Fibroblast of mammary gland (primary cell): ENCODE measurements at places on chromosomes 2 and 18.
A peak's percentile ranks its signal among the peaks of the same experiment; 100 is the strongest.

DNA sequence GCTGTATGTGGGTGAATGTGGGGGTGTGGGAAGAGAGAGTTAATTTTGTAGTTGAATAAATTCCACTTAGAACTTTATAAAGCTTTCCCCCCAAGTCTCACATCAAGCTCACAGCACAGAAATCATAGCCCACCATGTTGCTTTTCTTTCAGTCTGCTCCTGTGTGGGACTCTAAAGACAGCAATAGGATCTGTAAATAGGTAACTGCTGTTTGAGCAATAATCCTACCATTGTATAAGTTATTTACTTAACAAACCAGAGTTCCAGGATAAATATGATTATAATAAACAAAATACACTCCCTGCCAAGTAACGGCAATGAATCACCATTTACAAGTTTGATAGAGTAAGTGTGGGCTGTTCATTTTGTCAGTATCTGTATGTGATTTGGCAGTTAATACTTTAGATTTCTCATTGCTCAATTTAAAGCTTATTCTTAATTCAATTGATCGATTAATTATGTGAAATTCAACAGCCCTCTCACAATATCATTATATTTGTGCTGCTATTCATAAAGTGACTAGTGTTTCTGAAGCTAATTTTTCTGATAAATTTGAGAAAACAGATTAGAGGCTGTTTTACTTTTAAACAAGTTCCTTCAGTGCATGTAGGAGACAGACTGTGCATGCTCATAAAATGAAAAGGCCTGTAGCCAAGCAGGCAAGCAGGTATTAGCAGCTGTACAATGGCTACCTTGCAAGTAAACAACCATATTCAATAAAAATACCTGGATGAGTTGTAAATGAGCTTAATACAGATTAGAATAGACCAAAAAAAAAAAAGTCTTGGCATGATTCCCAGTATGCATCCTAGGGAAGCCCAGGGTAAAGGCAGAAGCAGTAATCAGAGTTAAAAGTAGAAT is 142.7 kb downstream of the PDE11A start:
- no peak for DNase-seq

DNA sequence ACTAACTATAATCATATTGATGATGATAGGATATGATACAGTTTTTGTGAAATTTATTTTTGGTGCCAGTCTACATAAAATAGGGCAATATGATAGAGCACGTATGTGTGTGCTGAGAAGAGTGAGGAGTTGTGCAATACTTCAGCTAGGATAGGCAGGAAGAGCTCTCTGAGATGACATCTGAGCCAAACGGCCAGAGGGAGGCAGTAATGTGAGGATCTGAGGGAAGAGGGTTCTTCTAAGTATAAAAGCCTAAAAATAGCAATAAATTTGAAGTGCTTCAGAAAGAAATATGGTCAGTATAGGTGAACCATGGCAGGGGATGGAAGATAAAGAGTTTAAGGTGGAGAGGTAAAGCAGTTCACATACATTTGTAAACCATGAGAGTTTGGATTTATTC is 102.5 kb downstream of the OLA1 start:
- peak; percentile 41 for DNase-seq

DNA sequence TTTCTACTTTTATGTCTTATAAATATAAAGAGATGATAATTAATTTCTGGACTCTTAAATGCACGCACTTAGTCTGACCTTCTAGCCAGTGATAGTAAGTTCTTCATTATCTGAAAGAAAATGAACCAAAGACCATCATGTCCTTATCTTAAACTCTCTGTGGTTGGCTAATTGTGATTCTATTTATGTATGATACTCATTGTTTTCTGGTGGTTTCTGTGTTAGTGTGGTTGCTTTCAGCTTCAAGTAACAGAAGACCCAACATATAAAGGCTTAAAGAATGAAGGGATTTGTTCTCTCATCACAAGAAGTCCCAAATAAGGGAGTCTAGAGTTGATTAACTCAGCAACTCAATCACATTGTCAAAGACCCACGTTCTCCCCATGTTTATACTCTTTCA is 225.2 kb upstream of the TANK start:
- DNase-seq = no peak

DNA sequence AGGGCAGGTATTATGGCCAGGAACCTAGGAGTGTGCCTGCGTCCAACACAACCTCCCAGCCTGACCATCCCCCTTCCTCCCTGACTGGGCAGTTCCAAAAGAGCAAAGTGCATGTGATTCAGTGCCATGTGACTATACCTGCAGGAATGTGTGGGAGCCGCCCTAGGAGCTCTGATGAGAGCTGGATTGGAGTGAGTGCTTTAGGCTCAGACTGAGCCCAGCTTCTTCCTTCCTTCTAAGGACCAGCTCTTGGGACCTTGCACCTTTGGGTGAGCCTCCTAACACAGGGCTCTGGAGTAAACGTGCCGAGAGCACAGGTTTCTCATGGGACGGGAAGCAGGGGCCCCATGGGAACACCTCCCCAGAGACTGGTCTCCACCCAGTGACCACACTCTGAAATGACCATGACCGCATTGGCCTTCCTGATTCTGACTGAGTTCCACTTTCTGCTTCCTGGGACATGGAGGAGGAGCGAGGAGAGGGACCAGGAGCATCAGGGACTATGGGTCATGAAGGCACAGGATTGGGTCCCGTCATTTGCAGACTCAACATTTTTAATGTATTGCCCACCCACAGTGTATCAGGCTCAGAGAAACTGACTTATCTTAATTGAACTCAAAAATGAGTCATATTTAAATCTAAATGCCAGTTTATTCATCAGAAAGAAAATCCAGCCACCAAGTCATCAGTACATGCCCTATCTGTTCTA is 87.8 kb upstream of the BCL2L11 start:
- DNase-seq = peak; percentile 3

GRCh38 chr2:10408649-10409579 is 39.2 kb downstream of the ODC1 start:
- DNase-seq = peak; percentile 63

- no peak for DNase-seq
These were observed 148.1 kb downstream of the SLC4A3 start for GRCh38 chr2:219775506-219775905.
